ENCODE measurements at places on chromosomes 5 and 9. TPM values are rescaled to one million over a fixed set of nuclear protein-coding genes. Genes with fewer than 3 reads are reported as not detected.

DNA sequence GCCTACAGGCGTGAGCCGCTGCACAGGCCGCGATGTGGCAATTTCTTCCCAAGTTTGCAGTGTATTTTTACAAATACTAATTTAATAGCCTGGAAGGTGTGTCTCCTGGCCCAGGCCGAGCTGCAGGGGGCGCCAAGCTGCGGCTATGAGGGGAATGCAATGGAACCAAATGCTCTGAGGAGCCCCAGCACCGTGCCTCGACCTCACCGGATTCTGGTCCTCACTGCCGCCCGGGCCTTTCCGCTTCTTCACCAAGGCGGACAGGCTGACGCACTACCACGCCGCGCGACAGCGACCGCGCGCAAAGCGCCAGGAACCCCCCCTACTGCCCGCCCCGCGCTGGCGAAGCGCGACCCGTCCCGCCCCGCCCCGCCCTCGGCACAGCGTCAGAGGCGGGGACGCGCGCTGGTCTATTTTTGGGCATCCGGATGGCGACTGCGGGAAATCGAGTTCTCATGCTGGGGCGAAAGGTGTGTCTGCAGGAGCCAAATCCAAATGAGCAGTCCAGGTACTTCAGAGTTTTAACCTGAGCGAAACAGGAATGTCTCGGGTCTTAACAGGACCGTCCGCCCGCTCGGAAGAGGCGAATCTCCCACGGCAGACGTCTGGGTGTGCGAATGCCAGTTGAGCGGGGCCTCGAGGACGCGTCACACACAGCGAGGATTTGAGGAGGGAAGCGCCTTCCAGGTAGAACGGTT is 31.7 kb upstream of the PRXL2C start:
- DNase-seq = no peak

DNA sequence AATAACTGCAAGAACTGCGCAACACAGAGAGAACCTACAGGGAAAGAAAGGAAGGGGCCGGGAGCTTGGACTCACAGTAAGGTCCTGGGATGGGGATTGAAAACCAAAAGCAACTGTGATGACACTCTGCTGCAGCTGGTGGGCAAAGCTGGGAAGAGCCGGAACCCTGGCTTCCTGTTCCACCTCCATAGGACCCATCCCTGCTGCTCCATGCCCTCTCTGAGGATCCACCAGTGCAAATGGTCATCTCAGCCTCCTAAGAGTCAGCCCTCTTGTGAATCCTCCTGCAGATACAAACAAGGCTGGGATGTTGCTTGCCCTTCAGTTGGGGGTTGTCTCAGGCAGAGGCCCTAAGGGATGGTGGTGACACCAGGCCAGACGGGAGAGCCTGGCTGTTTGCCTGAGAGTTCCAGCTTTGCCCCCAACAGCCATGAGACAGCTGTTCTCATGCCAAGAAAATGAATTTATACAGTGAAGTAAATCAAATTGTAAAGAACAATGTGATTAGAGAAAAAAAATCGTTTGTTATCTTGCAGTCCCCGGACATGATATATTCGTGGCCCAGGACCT is 90.8 kb downstream of the TENT4A start:
- DNase-seq = no peak

- DNase-seq = no peak
Measured at GRCh38 chr5:73674669-73675004, 48.6 kb downstream of the ARHGEF28 start.

DNA sequence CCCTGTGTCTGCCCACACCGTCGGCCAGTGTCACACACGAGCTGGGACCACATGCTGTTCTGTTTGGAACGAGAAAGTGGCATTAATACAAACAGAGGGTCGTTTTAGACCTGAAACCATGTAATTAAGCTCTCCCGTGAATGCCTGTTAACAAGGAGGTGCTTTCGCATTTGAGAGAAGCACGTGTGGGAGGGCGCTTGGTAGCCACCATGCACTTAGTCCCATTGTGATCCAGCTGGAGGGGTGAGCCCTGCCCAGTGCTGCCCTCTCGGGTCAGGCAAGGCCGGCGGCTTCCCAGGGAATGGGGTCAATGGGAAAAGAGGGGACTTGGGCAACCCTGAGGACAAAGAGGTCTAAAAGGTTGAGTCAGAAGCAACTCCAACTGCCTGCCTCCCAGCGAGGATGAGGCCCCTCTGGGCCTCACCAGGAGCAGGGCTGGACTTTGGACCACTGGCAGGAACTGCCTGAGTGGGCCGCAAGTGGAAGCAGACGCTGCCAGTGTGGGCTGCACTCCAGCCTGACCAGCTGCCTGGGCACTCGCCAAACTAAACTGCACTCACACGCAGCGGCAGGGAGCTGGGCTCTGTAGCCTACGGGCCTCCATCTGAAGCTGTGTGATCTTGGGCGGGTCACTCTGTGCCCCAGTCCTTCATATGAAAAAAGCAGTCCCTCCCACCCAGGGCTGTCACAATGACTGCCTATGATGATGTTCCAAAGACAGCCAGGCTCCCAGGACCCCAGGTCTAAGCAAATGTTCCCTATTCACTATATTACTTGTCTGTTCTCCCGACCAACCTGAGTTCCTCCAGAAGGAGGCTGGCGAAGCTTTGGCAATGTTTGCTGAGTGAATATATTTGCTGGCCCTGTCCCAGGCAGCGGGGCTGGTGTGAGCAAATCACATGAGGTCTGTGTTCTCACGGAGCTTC is 195.7 kb downstream of the CDK5RAP2 start:
- DNase-seq = no peak

The DMRT2 gene
- total RNA-seq = not detected

The RHOBTB3 gene
- total RNA-seq = 199 TPM

All from A172 (cell line).